ENCODE measurements at places on chromosomes 3 and 15.

DNA sequence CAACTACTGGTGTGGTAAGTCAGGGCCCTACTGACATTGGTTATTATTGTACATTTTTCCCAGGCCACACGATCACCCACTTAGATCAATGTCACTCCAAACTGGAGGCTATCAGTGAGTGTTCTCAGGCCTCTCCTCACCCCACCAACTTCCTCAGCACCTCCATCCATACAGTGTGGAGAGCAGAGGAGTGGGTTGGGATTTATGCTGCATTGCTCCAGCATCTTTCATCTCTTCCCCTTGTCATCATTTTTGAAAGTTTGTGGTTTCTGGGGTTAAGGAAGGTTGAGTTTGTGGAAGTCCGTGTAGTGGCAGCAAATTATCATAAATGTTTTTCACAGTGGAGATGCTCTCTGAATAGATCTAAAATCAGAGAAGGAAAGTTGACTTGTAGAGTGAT is 60.2 kb downstream of the TLNRD1 start:
- no peak for DNase-seq

DNA sequence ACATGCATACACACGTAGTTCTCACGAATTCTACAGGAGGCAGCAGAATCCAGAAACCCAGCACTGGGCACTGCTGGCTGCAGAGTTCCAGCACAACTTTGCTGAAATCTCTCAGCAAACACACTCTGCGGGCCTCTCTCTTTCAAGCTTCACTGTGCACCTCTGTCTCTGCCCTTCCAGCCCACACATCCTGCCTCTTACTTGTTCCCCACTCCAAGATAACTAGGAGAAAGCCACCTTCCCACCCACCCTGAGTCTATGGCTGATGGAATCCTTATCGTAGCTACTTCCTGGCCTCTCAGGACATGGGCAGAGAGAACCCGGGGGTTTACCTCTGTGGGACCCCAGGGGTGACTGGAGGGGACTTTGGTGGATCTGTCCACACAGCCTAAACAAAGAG is 11.9 kb downstream of the ANP32A start:
- DNase-seq = no peak

GRCh38 chr15:27459836-27460235 is 488.9 kb downstream of the GABRG3 start:
- no peak for DNase-seq

DNA sequence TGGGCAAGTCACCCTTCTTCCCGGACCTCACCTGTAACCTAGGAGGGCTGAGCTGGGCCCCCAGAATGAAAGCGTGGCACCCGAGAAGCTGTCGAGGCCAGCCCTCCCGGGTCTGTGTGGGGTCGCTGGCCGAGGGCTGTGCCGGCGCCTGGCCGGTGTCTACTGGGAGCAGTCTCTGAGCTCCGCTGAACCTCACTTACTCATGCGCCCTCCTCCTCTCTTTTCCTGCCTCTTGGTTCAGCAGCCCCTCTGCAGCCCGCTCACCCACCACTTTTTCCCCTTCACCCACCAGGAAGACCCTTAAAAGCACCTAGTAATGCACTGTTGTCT is 419 bp downstream of the HYKK start:
- DNase-seq = no peak

DNA sequence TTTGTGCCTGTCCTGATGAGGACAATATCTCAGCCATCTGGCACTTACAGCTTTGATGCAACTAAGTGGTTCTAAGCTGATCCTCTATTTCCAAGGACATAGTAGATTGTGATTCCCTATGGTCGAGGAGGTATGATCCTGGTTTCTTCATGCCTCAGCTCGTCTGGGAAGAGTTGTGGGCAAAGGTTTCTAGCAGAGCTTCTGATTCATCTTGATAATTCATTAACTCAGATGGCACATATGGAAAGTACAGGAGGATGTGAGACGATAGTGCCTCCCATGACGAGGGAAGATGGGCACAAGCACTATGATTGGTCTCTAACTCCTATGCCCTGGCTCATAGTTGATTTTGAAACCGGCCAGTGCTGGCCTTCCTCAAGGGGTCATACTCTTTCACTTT is 334.2 kb upstream of the SEMA6D start:
- DNase-seq = no peak

DNA sequence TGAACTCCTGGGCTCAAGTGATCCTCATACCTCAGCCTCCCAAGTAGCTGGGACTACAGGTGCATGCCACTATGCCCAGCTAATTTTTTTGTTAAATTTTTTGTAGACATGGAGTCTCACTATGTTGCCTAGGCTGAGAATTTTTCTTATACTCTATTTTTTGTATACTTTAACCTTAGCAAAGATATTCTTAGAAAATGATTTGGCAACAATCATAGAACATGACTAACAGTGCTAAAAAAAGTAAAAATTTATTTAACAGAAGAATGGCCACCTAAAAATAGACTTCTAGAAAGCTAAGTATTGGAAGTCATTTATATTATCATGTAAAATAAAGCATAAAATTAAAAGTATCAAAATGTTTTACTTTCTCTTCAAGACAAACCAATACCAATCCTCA is 322.3 kb downstream of the PLCL2 start:
- no peak for DNase-seq

DNA sequence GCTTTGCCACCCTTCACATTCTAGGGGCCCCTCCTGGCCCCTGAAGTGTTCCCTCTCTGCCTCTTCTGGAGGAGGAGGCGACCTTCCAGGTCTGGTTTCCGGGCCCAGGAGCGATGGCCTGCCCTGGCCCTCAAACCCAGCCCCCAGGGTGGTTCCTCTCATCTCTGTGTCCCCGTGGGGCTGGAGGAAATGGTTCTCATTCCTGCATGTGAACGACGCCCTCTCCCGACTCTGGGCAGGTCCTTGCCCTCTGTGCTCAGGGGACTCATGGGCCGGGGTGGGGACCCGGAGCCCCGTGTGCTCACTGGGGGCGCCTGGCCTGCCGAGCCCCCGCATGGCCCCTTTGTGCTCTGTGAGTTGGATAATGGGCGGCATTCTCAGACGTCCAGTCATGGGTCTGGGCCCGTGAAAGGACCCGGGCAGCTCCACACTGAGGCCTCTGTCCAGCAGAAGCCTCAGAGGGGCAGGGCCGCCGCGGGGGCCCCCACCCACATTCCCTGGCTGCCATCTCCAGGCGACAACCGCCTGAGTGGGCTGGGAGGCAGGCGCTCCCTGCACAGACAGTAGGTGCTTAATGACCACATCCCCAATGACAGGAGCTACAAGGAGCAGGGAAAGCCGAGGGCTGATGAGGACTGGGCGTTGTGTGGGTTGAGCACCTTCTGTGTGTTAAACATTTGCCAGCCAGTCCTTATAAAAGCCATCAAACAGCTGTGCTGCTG is 5.5 kb upstream of the PLXND1 start:
- no peak for DNase-seq

DNA sequence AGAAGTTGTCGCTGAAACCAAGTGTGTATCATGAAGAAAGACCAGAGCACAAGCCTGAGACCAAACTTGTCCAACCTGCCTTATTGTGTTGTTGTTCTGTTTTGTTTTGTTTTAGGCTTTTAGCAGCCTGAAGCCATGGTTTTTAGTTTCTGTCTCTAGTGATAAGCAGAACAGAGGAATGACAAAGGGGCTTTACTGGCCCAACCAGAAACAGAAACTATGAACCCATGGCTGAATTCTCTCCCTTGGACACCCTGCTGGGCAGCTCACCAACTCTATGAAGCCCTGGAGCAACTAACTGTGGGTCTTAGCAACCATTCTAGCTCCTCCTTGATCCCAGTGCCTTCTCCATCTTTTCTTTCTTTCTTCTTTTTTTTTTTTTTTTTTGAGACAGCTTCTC is 30.3 kb downstream of the HCLS1 start:
- DNase-seq = no peak

DNA sequence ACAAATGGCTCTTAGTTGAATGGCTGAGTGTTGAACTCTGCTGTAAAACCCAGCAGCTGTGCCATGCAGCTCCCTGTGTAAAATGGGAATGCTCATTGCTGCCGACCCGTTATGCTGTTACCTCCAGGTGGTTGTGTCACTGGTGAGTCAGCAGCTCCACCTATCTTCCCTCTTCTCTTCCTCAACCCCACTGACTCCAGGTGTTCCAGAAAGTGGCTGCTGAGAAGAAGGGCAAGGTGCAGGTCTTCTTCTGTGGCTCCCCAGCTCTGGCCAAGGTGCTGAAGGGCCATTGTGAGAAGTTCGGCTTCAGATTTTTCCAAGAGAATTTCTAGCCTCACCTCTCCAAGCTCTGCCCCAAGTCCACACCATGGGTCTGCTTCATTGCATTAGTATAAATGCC is 41.9 kb downstream of the NOX5 start:
- no peak for DNase-seq

GRCh38 chr3:98114264-98114663 is 16.3 kb upstream of the OR5H1 start:
- DNase-seq = no peak

DNA sequence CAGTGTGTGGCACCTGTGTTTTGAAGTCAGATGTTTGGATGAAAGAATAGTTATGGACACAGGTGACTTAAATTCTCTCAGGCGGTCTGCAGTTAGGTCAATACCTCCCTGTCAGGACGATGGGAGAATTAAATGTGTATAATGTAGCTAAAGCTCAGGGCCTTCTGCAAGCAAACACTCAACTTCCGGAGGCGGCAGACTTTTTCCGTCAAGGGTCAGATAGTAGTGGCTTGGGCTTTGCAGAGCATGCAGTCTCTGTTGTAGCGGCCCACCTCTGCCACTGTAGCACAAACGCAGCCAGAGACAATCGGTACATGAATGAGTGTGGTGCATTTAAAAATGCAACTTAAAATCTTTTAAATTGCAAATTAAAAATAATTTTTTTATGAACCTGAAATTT is 47.4 kb downstream of the CMTM8 start:
- DNase-seq = no peak

GRCh38 chr15:31391687-31392671 is 65.3 kb downstream of the KLF13 start:
- DNase-seq = peak; percentile 55

DNA sequence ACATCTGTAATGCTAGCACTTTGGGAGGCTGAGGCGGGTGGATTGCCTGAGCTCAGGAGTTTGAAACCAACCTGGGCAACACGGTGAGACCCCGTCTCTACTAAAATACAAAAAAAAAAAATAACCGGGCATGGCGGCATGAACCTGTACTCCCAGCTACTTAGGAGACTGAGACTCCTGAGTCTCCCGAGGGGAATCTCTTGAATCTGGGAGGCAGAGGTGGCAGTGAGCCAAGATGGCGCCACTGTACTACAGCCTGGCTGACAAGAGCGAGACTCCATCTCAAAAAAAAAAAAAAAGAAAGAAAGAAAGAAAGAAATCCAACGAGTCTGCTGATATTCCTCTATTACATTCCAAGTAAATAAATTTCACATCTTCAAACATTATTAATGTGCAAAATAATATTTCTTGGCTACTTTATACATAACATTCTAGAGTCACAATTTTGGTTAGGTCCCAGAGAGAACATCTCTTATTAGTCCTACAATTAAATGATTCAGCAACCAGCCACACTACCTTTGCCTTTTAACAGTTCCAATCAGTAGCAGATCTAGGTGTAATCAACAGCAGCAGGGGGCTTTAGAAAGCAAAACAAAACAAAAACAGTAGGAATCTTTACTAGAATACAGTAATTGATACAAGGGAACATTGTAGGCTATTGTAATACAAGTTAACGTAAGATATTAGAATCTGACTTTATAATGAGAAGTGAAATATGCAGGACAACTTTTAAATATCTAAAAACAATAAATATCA is 195.8 kb downstream of the TBC1D5 start:
- DNase-seq = no peak

DNA sequence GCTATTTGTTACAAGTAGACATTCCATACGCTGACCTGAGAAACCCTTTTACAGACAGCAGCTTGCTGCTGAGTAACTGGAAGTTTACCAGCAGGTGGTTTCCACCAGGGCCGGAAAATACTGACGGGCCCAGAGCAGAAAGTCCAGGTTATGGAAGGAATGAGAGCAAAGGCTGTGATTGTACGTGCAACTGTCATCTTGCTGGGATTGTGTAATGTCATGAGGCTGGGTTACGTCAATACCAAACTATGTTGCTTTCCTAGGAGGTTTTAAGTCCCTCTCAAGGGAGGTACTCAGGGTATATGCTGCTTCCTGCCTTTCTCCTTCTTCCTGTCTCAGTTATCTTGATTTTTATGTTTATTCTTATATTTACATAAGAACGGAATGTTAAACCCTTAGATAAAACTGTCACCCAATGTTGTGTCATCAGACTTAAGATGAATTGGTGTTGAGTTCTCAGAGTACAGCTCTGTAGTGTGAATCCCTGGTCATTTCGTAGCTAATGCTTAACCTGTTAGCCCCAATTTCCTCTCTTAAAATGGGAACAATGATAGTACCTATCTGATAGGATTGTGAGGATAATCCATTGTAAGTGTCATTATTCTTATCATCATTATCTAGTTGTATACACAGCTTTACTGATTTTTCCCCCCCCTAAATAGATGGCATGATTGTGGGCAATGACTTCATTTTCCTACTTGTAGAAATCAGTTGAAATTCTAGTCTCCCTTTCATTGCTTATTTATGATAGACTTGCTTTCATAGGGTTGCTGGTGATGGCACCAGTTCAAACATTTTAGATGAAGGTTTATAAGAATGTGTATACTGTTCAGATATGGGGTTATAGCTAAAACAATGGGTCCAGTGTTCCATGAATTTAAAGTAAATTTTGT is 101.4 kb downstream of the FNDC3B start:
- DNase-seq = no peak

- no peak for DNase-seq
Measured at GRCh38 chr3:44056446-44057240, 185.0 kb upstream of the TOPAZ1 start.

DNA sequence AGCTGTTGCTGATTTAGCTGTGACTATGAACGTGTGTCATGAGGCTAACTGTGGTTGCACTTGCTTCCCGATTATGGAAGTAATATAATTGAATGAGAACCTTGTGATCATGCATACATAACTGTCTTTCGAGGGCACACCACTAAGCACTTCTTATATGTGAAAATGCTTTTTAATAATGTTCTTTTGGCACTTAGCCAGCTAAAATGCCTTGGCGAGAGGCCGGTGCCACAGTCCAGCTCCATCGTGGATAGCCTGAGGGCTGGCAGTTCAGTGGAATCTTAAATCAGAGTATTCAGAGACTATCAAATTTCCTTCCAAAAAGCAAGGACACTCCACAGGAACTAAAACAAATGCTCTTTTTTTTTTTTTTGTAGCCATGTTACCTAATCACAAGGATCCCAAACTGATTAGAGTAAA is 161.6 kb upstream of the FRMD4B start:
- no peak for DNase-seq

DNA sequence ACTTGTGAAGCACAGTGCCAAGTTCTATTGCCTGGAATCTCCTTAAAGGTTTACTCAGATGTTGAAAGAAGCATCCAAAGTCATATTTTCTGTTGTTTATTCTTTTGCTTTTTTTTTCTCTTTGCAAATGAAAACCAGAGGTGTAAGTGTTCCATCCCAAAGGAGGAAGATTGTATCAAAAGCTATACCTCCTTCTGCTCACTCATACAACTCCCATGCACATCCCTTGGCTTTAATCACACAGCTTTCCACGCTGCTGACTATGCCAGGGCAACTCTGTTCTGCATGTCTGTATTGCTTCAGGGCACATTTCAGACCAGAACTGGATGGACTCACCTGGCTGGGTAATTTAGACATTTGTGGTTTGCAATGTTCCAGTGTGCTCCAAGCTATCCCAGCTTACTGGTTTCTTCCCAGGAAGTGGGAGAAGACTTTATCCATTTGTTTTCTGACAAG is 399.6 kb upstream of the TBL1XR1 start:
- no peak for DNase-seq

- no peak for DNase-seq
Measured at GRCh38 chr3:197997936-197998335, 37.9 kb downstream of the LMLN start.

- no peak for DNase-seq
Measured at GRCh38 chr3:111749171-111750170, 109.6 kb upstream of the PHLDB2 start.

GRCh38 chr3:188746291-188746783 is 425.4 kb upstream of the TPRG1 start:
- no peak for DNase-seq
